Fibroblast of skin of left quadriceps (primary cell): ENCODE measurements at places on chromosomes 16 and 17.

- no peak for DNase-seq
Observed at GRCh38 chr16:13839577-13839976, 80.4 kb upstream of the ERCC4 start.

DNA sequence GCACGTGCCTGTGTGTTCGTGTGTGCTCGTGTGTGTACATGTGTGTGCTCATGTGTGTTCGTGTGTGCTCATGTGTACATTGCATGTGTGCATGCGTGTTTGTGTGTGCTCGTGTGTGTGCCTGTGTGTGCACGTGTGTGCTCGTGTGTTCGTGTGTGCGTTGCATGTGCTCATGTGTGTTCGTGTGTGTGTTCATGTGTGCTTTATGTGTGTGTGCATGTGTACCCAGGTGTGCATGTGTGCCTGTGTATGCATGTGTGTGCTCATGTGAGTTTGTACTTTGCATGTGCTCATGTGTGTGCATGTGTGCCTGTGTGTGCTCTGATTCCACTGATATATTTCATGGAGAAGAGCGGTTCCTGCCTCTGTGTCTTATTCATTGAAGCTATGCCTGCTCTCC, 265.5 kb downstream of the FOXL1 start:
- no peak for DNase-seq

DNA sequence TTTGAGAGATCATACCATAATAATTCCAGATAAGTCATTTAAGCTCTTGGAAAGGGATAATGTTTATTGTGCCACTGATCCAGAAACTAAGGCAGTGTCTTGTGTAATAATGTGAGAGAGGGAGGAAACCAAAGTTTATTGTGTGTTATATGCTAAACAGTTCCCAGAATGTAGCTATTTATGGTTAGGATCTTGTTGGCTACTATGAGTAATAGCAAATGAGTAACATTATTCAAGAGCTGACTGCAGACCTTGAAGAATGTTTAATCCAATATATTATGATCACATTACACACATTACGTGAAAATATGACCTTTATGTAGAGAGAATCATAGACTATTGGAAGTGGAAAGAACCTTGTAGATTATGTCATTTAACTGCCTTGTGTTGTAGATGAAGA, 139.5 kb downstream of the BCAS3 start:
- DNase-seq: peak; percentile 78

GRCh38 chr16:35194681-35195080, 1735.3 kb downstream of the TP53TG3F start:
- no peak for DNase-seq

GRCh38 chr16:81997738-81998137, 13.5 kb downstream of the SDR42E1 start:
- peak; percentile 84 for DNase-seq

DNA sequence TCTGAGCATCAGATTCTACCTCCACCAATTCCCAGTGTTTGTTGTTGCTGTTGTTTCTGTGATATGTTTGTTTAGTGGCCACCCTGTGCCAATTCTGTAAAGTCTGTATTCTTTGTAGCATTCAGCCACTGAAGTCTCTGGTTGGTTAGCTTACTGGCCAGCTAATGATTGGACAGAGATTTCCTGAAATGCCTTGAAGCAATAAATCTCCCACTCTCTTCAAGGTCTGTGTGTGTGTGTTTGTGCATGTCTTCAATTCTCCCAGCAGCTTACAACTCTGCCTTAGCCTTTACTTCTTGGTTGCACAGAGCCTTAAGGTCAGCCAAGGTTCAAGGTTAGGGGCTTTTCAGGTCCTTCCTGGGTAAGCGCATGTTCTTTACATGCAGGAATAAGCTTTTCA, 38.2 kb downstream of the PRPSAP2 start:
- no peak for DNase-seq

GRCh38 chr16:1531638-1531910, 1.9 kb upstream of the TMEM204 start:
- DNase-seq: no peak

GRCh38 chr16:53071748-53072301, 17.0 kb downstream of the CHD9 start:
- no peak for DNase-seq

DNA sequence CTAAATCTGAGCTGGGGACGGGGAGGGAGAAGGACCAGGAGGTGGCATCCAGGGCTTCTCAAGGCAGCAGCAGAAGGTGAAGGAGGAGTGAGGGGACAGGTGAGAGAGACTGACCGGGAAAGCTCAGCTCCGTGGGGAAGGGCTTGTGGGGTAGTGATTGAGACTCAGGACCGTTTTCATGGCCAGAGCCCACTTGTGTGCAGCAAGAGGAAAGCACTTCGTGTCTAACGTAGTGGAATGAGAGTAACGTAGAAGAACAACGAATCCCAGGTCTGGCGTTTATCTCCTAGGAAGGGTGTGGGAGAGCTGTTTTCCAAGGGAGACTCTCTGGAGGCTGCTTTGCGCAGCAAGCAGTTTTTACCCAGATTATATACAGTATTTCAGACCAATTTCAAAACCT, 1.3 kb upstream of the CDH3 start:
- no peak for DNase-seq

DNA sequence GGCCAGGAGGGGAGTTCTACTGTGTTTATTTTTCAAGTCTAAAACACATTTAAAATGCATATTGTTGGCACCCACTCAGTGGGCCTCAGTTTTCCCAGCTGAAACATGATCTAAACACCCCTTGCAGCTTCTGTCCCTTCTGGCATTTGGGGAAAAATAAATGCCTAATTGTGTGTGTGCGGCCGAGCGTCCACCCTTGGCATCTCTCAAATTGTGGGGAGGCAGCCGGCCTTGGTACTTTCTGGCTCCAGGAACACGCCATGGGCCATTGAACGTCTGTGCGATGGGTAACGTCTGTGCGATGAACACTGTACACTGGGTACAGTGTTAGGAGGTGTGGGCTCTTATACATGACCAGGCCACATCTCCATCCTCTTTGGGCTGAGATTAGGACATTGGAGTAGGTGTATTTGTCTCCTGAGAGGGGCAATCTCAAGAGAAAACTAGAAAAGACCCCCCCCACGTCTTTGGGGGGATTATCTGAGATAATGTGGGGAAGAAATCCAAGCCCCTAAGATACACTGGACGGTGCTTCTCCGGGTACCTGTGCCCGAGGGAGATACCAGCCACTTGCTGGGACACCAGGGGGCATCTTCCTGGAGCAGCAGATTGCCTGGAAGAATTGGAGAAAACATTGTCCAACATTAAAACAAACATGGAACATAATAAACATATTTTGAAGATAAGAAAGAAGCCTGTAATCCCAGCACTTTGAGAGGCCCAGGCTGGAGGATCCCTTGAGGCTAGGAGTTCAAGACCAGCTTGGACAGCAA, 54.9 kb downstream of the RAB11FIP4 start:
- DNase-seq: no peak
